Suppressor macrophage treated with lipopolysaccharide for 1 hour (primary cell): ENCODE measurements at places on chromosomes 11 and 22.

- no peak for DNase-seq
These were observed 907 bp downstream of the SERPINH1 start for GRCh38 chr11:75562836-75563484.

GRCh38 chr11:34846467-34846866 lies 69.7 kb downstream of the APIP start:
- no peak for DNase-seq

DNA sequence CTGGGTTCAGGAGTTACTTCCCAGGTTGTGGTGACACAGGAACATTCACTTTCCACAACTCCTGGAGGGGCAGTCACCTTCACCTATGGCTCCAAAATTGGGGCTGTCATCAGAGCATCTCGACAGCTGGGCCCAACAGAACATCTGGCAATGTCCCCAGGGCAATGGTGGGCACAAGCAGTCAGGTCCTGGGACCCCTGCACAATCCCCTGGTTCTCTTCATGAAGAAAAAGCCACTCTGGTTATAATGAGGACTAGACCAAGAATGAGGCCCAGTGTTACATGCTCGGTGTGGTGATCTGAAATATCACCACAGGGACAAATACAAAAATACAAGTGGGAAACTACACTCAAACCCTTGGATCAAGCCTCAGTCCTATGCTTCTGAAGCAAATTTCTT lies 89.0 kb upstream of the VPREB1 start:
- DNase-seq, result no peak

DNA sequence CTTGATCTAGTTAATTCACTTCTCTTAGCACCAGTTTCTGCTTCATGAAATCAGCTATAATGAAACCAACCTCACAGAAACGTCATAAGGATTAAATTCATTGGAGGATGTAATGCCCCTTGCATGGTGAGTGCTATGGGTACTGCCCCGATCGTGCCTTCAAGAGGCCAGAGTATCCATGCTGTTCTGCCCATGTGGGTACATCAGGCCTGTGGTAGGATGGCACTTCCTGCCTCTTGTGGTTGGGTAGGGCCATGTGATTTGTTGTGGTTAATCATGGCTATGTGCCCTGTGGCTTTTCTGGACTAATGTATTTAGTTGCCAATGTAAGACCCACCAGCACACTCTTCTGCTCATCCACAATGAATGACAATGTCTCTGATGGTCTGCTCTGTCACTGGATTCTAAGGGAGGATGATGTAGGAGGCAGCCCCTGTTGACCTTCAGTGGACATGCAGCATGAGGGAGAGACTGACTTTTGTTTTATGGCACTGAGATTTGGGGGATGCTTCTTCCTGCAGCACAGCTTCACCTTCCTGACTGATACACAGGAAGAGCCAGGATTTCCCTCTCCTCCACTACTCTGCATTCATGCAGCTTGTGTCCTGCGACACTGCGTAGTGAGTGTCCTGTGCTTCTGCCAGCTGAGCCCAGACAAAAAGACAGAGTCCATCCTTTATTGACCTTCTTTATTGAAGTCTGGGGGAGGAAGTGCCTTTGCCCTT lies 66.2 kb downstream of the DHCR7 start:
- DNase-seq, result no peak

GRCh38 chr11:77734890-77735289 lies 85.6 kb downstream of the RSF1 start:
- no peak for DNase-seq

DNA sequence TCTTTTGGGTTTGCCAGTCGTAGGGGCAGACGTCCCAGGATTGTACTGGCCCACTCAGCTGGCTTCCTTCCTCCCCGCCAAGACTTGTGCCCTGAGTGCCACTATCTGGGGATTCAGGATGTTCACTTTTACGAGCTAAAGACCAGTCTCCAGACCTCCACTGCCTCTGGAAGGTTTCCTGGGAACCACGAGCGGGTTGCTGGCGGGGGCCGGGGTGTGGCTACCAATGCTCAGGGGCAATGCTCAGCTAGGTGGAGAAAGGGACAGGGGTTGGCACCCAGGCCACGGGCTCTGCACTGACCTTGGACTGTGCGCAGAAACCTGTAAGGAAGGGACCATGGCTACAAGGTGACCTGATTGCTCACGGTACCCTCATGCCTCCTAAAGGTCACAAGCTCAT lies 2.2 kb downstream of the NEFH start:
- no peak for DNase-seq

DNA sequence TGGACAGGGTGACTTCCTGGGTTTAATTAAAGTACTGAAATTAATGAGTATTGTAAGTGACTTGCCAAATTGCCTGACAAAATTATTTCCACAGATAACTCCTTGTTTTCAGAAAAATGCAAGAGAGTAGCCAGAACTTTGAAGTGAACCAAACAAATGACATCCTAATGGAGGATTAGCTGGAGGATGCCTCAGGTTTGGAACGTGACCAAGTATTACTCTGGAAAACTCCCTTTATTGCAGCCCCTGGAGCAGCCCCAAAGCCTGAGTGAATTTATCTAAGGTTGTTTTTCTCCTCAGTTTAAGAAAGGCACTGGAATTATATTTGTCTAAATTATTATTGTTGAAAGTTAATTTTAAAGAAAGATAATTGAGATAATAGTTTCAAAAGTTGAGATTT lies 343.6 kb upstream of the MTNR1B start:
- no peak for DNase-seq

GRCh38 chr22:37196539-37197450 lies 8.7 kb upstream of the C1QTNF6 start:
- no peak for DNase-seq

- no peak for DNase-seq
These were observed 24.8 kb downstream of the RNF169 start for GRCh38 chr11:74773476-74773875.

GRCh38 chr11:37409124-37409523 lies 811.1 kb upstream of the RAG2 start:
- no peak for DNase-seq

DNA sequence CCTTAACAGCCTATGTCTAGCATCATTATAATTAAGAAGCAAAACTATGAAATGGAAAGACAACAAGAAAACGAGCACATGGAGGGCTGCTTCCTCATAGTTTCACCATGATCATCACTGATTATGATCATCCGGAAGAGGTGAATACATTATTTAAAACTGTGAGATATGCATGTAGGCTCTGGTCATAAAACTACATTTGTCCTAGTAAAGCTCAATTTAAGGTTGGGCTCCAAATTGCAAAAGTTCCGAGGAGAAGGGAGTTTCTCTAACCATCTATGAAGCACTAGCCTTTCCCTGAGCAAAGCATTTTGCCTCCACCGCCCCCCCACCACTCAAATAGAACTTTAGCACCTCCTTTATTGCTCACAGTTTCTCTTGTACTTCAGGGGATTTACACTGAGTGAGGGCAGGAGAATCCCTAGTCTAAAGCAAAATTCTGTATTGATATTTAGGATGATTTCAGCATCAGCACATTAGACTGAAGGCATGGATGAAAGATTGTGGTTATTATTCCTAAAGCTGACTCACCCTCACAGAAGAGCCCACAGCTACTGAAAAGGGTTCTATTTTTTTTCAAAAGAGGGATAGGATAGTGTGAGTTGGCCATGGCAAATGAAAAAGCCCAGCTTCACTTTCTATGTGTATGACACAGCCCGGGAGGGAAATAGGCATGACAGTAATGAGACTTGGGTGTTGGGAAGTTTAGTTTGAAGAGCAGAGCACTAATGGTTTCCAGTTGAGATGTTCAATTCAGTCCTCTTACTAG lies 203.4 kb downstream of the CADM1 start:
- no peak for DNase-seq

DNA sequence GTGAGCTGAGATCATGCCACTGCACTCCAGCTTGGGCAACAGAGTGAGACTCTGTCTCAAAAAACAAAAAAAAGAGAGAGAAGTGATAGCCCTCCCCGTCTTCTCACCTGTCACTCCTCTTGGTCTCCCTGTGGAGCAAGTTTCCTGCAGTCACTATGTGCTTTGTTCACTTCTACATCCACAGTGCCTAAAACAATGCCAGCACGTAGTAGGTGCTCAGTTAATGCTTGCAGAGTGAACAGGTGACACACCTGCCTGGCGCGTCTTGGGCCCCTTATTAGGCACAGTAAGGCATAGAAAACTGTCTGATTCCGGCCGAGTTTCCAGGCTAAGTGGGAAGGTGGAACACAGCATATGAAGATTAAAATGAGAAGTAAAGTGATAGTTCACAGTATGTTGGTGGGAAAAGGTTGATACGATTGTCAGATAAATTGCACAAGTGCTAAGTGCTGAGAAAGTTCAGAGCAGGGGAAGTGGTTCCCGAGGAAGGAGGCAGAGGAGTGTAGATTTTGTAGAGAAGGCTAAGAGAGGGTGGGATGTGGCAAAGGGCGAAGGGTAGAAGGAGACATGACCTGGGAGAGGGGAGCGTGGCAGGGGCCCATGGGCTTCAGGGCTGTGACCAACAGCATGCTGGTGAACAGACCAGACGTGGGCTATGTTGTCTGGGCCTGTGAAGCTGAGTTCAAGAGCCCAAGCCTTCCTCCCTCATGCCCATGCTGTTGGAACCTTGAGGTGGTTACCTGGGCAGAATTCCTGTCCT lies 41.9 kb downstream of the BCR start:
- peak; percentile 41 for DNase-seq

DNA sequence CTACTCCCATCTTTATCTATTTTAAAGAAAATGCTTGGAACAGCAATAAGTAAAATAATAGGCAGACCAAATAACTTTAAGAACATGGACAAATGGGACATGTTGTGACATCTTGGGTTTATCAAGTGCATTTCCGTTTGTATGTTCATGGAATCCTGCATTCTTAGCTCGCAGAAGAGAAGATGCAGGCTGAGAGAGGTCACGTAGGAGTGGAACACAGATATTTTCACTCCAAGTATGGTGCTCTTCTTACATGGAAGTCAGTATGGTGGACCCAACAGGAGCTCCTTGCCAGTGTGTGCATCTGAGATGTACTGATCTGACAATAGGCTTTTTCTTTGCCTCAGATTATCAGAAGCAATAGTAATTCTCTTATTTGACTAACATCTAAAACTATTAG lies 1.7 kb downstream of the E2F8 start:
- DNase-seq, result no peak

DNA sequence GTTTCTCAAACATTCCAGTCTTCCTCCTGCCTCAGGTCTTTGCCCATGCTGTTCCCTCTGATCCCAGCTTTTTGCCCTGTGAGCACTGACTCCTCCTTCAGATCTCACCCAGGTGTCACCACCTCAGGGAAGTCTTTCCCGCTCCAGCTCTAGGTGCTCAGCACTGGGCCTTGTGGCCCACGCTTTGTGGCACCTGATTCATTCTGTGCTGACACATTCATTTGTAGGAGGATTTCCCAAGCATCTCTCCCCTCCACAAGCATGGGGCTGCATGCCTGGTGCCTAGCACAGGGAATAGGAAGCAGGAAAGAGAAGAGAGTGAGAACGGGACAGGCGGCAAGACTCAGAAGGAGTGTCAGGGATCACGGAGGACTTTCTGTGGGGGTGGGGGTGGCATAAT lies 17.6 kb downstream of the MPPED1 start:
- no peak for DNase-seq

GRCh38 chr11:9574622-9575259 lies 1.3 kb downstream of the WEE1 start:
- DNase-seq, result peak; percentile 22

DNA sequence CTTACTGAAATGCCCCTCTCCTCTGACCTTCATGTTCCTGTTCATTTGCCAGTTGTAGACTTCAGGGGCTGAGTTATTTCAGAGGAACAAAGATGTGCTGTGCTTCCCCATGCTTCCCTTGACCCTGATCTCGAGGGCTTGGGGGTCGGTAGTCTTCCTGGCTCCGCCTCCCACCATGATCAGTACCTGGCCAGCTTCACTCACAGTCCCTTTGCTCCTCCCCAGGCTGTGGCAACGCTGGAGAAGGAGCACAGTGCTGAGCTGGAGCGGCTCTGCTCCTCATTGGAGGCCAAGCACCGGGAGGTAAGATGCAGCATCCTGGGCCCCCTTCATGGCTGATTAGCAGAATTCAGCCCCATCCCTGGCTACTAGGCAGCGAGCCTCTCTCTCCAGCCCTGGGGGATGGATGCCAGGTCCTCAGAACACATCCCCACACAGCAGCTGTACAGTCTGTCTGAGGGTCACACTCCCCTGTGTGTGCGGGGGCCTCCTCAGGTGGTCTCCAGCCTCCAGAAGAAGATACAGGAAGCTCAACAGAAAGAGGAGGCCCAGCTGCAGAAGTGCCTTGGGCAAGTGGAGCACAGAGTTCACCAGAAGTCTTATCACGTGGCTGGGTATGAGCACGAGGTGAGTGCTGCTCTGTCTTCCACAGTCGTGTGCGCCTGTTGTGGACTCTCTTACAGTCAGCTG lies 64.5 kb downstream of the CEP164 start:
- no peak for DNase-seq

DNA sequence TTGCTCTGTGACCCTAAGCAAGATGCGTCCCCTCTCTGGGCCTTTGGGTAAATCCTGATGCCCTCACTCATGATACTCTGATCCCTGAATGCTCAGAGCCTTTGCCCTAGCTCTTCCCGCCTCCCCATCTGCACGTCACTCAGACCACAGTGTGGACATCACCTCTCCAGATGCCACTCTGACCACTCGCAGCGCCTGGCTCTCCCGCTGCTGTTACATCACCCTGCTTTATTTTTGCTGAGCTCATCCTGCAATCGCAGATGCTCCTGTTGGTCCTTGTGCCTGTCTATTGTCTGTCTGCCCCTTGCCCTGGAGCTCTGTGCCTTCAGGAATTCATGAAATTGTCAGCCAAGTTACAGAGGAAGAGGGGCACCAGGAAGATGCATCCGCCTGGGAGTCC lies 5.5 kb downstream of the OSM start:
- peak; percentile 67 for DNase-seq

DNA sequence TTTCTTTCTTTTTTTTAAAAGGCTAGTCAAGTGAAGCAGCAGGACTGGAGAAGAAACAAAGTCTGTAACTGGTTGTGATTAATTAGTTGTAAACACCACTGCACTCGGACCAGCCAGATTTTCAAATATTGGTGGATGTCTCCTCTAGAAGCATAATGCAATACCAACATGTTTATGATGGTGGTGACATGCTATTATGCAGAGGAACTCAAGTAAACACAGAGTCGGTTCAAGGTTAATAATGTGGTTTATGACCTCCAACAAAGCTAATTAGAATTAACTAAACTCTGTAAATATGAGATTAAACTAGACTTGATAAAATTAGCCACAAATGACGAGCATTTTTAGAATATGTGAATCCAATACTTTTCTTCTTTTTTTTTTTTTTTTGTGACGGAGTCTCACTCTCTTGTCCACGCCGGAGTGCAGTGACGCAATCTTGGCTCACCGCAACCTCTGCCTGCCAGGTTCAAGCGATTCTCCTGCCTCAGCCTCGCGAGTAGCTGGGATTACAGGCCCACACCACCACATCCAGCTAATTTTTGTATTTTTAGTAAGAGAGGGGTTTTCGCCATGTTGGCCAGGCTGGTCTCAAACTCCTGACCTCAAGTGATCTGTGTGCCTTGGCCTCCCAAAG lies 11.8 kb upstream of the AGBL2 start:
- no peak for DNase-seq

DNA sequence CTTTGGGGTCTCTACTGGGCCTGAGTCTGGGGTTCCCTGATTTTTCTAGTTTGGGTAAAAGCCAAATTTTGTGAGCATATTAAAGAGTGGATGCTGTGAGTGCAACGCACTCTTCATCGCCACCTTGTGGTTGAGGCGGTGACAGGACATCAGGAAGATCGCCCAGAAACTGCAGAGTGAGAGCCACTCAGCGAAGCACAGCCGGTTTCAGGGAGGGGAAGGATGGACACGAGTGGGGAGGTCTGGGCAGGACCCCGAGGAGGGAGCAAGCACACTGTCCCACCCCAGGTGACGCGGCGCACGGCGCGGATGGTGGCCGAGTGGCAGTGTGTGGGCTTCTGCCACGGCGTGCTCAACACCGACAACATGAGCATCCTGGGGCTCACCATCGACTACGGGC lies 9.1 kb downstream of the SELENOO start:
- DNase-seq, result peak; percentile 85

GRCh38 chr11:122229078-122229477 lies 113.1 kb upstream of the BLID start:
- no peak for DNase-seq
